ENCODE measurements at places on chromosomes 4 and X.

DNA sequence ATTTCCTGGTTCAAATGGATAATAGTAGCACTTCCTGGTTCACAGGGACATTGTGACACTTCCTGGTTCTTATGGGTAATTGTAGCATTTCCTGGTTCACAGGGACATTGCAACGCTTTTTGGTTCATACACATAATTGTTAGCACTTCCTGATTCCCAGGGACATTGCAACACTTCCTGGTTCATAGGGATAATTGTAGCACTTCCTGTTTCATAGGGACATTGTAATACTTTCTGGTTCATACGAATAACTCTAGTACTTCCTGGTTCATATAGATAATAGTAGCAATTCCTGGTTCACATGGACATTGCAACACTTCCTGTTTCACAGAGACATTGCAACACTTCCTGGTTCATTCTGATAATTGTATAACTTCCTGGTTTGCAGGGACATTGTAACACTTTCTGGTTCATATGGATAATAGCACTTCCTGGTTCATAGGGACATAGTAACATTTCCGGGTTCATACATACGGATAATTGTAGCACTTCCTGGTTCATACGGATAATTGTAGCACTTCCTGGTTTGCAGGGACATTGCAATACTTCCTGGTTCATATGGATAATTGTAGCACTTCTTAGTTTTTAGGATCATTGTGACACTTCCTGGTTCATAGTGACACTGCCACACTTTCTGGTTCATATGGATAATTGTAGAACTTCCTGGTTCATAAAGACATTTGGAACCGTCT, 61.6 kb upstream of the CD99 start:
- no peak for DNase-seq

DNA sequence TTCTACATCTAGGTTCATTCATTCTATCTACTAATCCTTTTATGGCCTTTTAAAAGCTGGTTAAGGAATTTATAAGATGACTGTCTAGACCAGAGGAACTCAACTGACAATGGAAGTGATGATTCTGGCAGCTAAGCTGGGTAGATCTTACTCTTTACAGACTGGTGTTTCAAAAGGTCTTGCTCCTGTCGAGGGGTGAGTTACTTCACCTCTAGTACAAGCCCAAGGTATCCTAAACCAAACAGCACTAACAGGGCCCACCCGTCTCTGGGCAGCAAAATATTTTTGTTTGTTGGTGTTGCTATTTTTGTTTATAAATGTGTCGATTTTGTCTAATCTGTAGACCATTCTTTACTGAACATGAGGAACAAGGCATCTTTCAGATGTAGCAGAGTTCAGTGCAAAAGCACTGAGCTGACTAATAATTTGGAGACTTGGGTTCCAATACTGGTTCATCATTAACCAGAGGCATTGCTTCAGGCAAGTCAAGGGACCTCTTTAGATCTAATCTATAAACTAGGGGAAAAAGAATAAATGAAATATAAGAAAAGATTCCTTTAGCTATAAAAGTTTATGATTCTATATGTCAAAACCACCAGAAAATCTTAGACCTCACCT, 90.3 kb upstream of the FRG1 start:
- no peak for DNase-seq

DNA sequence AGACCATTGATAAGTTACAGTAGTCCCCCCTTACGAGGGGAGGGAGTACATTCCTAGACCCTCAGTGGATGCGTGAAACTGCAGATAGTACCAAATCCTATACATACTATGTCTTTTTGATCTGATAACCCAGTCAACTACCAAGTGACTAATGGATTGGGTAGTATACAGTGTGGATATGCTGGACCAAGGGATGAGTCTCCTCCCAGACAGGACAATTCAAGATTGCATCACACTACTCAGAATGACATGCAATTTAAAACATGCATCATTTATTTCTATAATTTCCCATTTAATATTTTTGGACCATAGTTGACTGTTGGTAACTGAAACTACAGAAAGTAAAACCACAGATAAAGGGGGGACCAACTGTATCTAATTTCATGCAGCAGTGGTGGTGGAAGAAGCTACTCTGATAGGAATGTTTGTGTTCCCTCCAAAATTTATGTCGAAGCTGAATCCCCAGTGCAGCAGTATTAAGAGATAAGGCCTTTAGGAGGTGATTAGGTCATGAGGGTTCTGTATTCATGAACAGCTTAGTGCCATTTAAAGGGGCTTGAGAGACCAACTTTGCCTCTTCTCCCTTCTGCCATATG, 11.9 kb downstream of the HADH start:
- DNase-seq: no peak

DNA sequence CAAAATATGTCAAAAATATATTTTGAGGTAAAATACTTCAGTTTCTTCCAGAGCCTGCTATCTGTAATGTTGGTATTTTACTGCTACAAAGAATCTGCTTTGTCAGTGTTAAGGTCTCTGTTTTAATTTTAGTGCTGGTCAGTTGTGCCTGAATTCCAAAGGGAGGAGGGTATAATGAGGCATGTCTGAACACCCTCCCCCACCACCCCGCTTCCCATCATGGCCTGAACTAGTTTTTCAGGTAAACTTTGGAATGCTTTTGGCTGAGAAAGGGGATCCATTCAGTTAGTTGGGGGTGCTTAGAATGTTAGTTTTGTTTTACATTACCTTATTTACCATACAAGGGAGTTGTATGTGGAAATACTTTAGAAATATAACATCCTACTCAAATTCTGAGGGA, 158.5 kb downstream of the MID1IP1 start:
- DNase-seq: no peak

DNA sequence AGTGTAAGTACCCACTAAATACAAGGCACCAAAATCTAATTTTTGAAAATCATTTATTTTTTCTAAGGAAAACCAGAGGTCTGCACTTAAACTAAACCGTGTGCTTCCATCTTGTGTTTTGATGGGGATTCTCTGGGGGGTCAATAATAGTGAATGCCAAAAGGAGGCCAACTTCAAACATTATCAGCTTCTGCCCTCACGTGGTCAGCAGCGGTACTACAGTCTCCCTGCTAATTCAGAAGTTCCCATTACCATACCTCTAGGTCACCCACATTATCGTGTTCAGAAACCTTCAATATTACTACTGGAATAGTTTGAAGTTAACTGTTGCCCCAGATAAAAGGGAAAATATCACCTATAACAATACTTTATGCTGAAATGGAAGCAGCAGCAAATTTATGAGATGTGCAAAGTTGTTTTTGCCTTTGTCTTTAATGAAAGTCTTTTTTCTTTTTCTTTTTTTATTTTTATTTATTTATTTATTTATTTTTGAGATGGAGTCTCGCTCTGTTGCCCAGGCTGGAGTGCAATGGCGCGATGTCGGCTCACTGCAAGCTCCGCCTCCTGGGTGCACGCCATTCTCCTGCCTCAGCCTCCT, 17.3 kb downstream of the CTPS2 start:
- DNase-seq: no peak

- no peak for DNase-seq
These were observed 14.4 kb downstream of the WDR13 start for GRCh38 chrX:48611703-48612102.

DNA sequence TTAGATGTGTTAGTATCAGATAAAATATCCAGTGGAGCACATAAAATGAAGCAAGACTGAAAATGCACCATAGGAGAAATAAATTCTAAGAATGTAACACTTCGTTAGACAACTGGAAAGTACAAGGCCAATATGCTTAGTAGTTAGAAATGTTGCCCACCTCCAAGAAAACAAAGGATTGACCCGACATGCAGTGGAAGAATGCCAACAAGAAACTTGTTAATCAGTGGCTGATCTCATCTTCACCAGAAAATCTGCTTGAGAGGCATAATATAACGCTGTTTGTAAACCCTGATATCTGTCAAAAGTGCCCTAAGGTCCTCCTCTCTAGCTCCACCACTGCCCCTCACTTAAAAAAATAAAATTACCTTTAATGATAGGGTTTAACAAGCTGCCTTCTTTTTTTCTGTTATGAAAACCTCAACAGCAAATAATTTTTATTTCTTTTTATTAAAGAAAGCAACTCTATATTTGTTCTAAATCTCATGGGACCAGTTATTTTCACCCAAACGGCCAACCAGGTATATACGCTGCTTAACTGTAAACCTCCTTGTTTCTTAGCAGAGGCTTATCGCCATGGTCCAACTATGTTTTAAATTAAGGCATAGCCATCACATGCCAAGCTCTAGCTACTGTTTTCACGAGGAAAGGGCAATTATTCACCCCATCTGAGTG, 1.8 kb downstream of the RASGEF1B start:
- no peak for DNase-seq

DNA sequence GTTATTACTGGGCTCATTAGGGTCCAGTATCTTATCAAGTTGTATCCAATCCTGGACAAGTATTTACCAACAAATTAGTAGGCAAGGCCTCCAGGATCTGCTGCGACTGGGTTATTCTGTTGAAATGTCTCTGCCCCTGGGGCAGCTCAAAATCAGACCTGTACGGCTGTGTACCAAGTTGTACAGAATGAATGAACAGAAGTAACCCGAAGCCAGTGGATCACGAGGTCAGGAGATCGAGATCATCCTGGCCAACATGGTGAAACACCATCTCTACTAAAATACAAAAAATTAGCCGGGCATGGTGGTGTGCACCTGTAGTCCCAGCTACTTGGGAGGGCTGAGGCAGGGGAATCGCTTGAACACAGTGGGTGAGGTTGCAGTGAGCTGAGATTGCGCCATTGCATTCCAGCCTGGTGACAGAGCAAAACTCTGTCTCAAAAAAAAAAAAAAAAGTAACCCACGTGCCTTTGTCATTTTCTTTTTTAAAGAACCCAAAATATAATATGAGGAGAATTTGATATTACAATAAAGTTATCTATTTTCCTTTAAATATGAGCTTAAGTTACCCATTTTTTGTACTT, 127.3 kb downstream of the CBR4 start:
- no peak for DNase-seq

- no peak for DNase-seq
These were observed 1364.4 kb downstream of the STIM2 start for GRCh38 chr4:28225050-28225449.

GRCh38 chr4:2322841-2323240, 60.9 kb upstream of the MXD4 start:
- no peak for DNase-seq

GRCh38 chr4:6769233-6769988, 13.1 kb upstream of the KIAA0232 start:
- DNase-seq: no peak

GRCh38 chrX:2487366-2487765, 13.4 kb downstream of the DHRSX start:
- DNase-seq: no peak

DNA sequence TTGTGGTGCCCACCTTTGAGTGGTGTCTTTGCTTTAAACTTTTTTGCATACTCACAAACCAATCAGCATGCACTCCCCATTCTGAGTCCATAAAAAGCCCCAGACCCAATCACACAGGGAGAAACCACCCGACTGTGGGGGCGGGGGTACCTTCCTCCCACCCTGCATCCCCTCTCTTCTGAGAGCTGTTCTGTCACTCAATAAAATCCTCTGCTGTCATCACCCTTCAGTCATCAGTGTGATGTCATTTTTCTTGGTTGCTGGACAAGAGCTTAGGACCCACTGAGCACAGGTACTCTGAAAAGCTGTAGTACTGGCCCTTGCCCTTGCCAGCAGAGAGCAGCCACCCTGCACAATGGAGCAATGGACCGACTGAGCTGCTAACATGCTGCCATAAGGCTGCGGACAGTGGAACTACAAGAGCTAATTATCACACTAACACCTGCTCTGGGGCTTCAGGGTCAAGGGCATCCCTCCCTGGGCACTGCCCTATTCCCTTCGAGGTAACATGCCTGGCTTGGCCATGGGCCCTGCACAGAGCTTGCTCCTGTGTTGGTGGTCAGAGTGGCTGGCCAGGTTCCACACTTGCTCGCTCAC, 62.9 kb upstream of the PGRMC2 start:
- DNase-seq: no peak

- DNase-seq: no peak
These were observed 68.0 kb downstream of the SNX12 start for GRCh38 chrX:71000139-71000538.

- DNase-seq: no peak
These were observed 3.5 kb downstream of the FBXL5 start for GRCh38 chr4:15651676-15652075.

DNA sequence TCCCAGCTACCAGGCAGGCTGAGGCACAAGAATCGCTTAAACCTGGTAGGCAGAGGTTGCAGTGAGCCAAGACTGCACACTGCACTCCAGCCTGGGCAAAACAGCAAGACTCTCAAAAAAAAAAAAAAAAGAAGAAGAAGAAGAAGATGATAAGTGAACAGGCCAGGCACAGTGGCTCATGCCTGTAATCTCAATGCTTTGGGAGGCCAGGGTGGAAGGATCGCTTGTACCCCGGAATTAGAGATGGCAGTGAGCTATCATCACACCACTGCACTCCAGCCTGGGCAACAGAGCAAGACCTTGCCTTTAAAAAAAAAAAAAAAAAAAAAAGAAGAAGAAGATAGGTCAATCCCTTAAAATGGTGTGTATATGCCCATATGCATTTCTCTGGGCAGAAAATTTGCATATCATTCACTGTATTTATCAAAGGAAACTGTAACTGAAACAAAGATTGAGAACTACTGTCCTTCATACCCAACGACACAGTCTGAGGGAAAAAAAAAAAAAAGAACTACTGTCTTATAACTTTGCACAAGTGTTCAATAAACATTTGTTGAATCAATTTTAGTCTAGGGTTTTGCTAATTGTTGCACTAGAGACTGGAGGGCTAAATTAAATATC, 2.3 kb downstream of the RFC1 start:
- no peak for DNase-seq

GRCh38 chrX:154381271-154381670, 2.2 kb downstream of the EMD start:
- no peak for DNase-seq

GRCh38 chr4:45155081-45155777, 428.9 kb upstream of the GNPDA2 start:
- no peak for DNase-seq

DNA sequence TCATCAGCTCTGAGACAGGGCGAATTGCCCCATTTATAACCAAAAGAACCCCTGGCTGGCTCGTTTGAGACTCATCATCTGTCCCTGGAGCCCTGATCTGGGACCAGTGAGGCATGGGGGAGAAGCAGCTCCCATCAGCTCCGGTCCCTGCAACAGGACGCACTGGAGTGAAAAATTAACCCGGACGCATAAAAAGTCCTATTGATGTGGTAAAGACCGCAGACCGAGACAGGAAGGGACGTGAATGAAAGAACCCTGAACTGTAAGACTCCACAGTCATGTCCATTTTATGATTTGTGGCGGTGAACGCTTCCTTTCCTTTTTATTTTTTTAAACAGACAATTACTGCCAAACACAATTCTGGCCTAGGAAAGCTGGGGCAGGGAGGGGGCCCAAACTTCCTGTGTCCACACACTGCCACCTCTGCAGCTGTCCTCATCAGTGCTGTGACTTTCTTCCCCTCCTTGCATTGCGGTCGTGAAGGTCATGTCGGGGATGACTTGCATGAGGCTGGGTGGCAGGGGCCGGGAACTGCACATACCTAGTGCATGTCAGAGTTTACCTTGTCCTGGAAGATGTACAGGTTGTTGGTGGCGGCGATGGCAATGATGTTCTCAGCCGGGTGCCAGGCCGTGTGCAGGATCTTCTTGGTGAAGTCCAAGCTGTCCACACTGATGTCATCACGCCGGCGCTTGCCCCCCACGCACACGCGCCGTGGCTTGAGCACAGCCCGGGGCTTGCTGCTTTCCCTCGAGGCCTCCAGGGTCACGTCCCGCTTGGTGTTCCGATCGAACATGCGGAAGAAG, 53.3 kb downstream of the WFS1 start:
- DNase-seq: no peak

Data from cortex of kidney (tissue), 1 donor.